ENCODE measurements at places on chromosomes 2 and 18. TPM values are rescaled to one million over a fixed set of nuclear protein-coding genes. Genes with fewer than 3 reads are reported as not detected.
A peak's percentile ranks its signal among the peaks of the same experiment; 100 is the strongest.

The MROH2A gene
- not detected for total RNA-seq

DNA sequence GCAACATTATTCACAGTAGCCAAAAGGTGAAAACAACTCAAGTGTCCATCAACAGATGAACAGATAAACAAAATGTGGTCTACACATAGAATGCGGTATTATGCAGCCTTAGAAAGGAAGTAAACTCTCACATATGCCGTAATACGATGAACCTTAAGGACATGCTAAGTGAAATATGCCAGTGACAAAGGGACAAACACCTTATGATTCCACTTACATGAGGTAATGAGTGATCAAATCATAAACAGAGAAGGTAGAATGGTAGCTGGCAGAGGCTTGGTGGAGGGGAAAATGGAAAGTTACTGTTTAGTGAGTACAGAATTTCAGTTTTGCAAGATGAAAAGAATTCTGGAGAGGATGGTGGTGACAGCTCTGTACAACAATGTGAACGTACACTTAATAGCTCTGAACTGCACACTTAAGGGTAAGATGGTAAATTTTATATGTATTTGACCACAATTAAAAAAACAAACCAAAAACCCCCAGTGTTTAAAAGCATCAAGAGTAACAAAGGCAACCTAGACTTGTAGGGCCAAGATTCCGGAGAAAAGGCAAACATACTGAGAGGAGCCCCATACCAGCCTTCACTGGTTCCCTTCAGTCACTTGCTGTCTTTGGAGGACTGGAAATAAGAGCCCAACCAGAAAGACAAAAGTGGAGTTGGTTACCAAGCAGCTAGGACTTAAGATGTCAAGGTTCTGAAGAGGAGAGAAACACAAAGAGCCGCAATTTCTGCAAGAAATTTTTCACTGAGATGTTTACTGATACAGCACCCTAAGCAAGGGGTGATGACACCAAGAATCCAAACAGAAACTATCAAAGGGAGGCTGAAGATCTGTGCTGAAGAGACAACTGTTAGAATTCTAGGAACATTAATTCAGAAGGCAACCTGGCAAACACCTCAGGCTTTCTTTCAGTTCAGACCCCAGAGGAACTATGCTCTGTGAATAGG lies 61.3 kb downstream of the CUL3 start:
- no peak for DNase-seq

GRCh38 chr2:50650403-50650810 lies 381.5 kb downstream of the NRXN1 start:
- no peak for DNase-seq

GRCh38 chr2:200305797-200306195 lies 697 bp upstream of the SPATS2L start:
- DNase-seq: no peak

The IL36G gene
- total RNA-seq: not detected

- no peak for DNase-seq
These were observed 32.8 kb upstream of the SIGLEC15 start for GRCh38 chr18:45792506-45793263.

- DNase-seq: no peak
These were observed 339.0 kb upstream of the MEIS1 start for GRCh38 chr2:66095820-66096345.

GRCh38 chr18:28004606-28005005 lies 172.3 kb downstream of the CDH2 start:
- no peak for DNase-seq

DNA sequence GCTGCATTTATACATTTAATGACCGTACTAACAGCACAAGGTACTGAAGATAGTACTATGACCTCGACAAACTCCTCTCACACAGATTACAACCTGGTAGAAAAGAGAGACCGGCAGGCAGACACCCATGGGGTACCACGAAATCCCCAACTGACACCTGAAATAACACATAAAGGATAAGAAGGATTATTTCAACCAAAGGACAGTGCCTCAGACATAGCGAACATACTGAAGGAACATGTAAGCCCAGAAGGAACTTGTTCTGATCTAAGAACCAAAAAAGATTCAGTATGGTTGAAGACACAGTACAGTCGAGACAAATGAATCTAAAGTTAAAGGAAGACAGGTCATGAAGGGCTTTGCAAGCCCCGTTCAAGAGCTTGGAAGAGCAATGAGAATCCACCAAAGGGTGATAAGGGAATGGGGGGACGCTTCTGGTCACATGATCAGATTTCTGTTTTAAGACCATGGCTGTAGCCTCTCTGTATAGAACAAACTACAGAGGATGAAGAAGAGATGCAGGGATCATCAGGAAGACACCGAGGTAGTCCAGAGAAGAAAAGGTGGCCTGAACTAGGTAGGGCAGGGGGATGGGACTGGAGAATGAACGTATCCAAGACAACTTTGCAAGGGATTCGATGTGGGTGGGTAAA lies 902 bp downstream of the MCFD2 start:
- DNase-seq: no peak

GRCh38 chr18:48116873-48117630 lies 186.6 kb upstream of the SMAD2 start:
- DNase-seq: no peak

GRCh38 chr2:216713691-216714336 lies 18.5 kb upstream of the IGFBP5 start:
- no peak for DNase-seq

- DNase-seq: no peak
These were observed 5.0 kb downstream of the BOK start for GRCh38 chr2:241563571-241563980.

The CENPA gene
- total RNA-seq: 51.6 TPM

The BIN1 gene
- 105 TPM for total RNA-seq

The COPS9 gene
- 80.4 TPM for total RNA-seq

The ARHGAP28 gene
- total RNA-seq: not detected

GRCh38 chr2:42342795-42343241 lies 18.2 kb downstream of the COX7A2L start:
- DNase-seq: no peak

- DNase-seq: no peak
These were observed 1.7 kb downstream of the PFN4 start for GRCh38 chr2:24121469-24121868.

DNA sequence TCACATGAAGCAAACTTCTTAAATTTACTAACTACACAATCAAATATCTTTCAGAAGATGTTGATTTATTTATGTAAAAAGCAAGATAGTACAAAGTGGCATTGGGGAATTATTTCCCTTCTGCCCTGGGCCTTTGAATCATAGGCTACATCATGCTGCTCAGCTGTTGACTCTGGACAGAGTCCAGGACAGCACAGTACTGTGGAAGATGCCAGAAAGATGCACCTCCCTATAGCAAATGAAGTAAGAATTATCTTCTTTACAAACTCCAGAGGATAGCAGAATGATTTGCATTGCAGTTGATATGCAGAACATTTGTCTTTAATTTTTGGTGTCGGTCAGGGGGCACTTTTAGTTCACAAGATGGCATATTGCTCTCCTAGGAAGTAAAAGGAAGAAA lies 1354.5 kb upstream of the ZEB2 start:
- no peak for DNase-seq

DNA sequence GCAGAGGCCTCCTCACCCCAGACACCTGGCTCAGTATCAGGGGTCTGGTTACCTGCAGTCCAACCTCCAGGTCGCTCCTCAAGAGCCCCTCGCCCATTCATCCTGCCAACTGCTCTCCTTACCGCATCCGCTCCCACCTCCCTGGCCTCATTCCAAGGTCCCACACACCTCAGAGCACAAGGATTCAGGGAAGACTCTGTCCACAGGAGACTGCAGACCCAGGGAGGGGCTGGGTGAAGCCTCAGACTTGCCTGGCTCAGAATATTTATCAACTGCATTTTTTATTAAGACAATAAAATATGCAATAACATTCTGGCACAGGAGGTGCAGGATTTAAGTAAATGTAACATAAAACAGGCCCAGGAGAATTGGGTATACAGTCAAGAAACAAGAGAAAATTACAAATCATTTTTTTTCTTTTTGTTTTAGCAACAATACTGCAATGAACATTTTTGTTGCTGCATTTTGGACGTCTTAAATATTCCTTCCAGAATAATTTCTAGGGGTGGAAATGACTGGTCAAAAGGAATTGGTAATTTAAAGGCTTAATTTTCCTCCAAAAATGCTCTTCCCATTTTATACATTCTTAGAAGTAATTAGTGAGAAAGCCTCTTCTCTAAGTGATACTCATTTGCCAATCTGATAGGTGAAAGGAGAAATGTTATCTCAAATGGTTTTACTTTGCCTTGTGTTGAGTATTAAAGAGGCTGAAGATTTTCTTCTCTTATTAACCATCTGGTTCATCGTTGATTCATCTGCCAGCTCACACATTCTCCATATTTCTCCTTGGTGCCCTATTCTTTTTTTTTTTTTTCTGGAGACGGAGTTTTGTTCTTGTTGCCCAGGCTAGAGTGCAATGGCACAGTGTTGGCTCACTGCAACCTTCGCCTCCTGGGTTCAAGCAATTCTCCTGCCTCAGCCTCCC lies 42.5 kb downstream of the TEX44 start:
- no peak for DNase-seq

The FHL2 gene
- total RNA-seq: 4.1 TPM

- no peak for DNase-seq
These were observed 11.8 kb upstream of the ATOH8 start for GRCh38 chr2:85741833-85742455.

GRCh38 chr18:23864624-23865023 lies 149.9 kb upstream of the TTC39C start:
- peak; percentile 80 for DNase-seq

GRCh38 chr18:59540346-59540745 lies 156.9 kb downstream of the CCBE1 start:
- DNase-seq: no peak

The TPRKB gene
- 36.7 TPM for total RNA-seq

- DNase-seq: no peak
These were observed 142.7 kb upstream of the ST6GAL2 start for GRCh38 chr2:107028661-107029060.

GRCh38 chr18:63684718-63685117 lies 18.0 kb upstream of the SERPINB11 start:
- no peak for DNase-seq

DNA sequence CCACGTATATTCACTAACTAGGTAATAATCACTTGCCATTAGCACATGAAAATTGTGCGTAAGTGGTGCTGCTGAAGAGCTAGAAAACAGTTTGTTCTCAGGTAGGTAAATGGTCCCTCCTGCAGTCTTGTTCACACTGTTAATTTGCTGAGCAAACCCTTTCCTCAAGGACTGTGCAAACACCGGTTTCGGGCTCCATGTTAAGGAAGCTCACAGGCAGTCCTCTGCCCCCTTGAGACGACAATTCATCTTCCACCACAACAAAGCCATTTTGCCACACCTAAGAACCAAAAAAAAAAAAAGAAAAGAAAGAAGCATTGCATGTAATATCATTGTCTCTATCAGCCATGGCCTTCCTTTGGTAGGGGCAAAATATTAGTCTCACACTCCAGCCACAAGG lies 193.9 kb downstream of the BCL11A start:
- DNase-seq: no peak

GRCh38 chr18:69631281-69631680 lies 230.6 kb downstream of the DOK6 start:
- DNase-seq: no peak

The ATP8B1 gene
- total RNA-seq: not detected

DNA sequence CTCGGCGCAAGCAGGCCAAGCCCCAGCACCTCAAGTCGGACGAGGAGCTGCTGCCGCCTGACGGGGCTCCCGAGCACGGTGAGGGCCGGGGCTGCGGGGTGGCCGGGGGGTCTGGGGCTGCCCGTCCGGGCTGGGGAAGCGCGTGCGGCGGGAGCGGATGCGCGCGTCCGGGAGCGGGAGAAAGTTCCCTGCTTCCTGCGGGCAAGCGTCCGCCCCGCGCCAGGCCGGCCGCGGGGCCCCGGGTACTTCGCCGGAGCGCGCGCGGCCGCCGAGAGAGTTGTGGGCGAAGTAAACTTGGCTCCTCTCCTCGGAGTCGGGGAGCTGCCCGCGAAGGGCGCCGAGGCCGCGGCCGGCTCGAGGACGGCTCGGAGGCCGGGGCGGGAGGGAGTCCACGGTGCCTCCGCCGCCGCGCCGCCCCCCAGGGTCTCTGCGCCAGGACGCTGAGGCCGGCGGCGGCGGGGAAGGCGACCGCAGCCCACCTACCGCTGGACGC lies 707 bp downstream of the SALL3 start:
- DNase-seq: peak; percentile 23

DNA sequence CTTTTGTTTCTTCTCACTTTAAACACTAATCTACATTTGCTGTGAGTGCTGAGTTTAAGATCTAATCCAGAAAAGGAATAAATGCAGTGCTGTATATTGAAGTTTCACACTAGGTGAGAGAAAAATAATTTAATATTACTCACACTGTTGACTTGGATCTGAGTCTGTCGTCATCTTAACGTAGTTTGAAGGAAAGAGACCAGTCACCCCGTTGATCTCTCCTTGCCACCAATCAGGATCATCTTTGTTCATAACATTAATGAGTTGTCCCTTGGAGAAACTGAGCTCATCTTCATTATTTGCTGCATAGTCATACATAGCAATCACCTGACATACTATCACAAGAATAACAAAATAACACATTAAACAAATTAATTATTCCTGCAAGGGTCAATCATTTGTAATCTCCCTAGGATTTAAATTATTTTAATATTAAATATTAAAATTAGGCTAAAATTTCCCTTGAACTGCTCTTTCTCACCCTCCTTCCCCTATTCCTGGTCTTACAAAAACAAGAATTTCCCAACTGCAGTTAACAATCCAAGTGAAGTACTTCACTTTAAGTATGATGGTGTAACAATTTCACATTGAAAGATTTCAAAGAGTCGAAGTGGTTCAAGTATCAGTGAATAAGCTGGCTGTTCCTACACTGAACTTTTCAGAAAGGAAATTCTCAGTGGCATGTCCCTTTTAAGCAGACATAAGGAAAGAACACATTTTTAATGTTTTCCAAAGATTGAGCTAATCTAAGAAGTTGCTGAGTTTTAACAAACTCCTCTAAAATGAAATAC lies 71.3 kb downstream of the FAM228A start:
- DNase-seq: no peak

- DNase-seq: no peak
These were observed 777 bp downstream of the MOCOS start for GRCh38 chr18:36187826-36188721.
